Karpas-422 (cell line): ENCODE measurements at places on chromosomes 2 and 18.

GRCh38 chr2:239265681-239266433, 135.0 kb downstream of the HDAC4 start:
- no peak for DNase-seq

DNA sequence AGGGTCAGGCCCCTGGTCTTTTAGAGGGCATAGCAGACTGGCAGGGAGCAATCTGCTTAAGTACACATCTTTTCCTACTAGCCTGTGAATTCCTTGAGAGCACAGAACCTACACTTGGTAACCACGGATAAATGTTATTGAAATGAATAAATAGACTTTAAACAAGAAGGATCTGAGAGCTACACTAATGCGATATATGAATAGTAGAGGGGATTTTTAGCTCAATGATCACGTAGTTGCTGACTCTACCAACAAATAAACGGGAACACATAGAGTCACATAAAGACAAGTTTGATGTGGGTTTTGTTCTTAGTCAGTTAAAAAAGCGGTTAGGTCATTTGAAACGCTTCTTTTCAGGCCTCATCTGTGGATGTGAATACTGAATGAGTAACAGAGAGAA, 290.3 kb upstream of the CCDC68 start:
- DNase-seq = no peak

GRCh38 chr2:179558010-179558934, 293.6 kb upstream of the SESTD1 start:
- DNase-seq = no peak

GRCh38 chr2:137525641-137526190, 438.6 kb upstream of the HNMT start:
- DNase-seq = no peak

GRCh38 chr2:227880460-227880859, 9.0 kb downstream of the DAW1 start:
- no peak for DNase-seq

DNA sequence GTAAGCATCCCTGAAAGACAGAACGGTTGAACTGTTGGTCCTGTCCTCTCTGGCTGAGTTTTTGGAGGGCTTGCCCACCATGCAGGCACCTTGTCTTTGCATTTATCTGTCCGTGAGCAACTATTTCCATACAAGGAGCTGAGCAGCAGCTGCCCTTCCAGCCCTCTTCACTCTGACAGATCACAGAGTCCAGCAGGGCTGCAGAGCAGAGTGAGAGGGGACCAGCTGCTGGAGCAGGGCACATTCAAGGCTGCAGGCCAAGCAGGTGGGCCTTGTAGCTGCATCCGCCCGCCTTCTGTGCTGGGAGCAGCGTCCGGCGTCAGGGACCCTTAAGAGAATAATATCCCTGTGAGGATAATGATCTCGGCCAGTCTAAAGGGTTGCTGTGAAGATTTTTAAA, 9.5 kb downstream of the SMYD1 start:
- no peak for DNase-seq

- DNase-seq = peak; percentile 49
Measured at GRCh38 chr2:203909261-203909967, 27.1 kb upstream of the ICOS start.

DNA sequence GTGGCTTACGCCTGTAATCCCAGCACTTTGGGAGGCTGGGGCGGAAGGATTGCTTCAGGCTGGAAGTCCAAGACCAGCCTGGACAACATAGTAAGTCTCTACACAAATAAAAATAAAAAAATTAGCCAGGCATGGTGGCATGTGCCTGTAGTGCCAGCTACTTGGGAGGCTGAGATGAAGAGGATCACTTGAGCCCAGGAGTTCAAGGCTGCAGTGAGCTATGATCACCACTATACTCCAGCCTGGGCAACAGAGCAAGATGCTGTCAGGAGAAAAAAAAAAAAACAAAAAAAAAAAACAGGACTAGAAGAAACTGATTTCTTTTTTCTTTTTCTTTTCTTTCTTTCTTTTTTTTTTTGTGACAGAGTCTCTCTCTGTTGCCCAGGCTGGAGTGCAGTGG, 13.6 kb downstream of the SPDYA start:
- no peak for DNase-seq

DNA sequence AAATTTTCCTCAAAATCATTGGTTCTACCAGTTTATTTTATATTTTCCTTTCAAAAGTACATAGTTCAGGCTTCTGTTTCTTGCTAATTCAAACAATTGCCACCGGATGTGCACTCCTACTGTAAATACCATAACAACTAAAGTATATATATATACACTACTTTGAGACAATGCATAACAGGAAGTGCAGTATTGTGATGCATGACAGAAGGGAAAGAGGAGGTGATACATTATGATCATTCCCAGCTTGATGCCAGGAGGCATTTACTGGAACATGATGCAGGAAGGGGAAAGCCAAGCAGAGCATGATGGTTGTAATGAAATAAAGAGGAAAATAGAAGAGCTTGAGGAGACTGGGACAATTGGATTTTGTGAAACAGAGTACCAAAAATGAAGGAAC, 215.2 kb upstream of the NT5C1B start:
- DNase-seq = no peak

DNA sequence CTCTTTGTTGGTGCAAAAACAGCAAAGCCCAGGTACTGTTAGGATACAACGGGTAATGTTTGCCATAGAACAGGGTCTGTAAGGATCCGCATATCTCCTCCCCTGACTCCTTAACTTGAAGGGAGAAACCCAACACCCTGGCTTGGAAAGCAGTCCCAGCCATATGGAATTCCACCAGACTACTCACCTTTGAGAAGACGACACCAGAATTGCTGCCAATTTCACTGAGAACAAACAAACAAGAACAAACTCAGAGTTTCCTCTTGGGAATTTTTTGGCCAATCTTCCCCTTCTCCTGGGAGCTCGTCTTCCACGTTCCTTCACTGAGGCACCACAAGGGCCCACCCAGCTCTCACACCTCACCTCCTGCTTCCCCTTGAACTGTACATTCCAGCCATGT, 29.2 kb downstream of the CAPN14 start:
- DNase-seq = no peak

DNA sequence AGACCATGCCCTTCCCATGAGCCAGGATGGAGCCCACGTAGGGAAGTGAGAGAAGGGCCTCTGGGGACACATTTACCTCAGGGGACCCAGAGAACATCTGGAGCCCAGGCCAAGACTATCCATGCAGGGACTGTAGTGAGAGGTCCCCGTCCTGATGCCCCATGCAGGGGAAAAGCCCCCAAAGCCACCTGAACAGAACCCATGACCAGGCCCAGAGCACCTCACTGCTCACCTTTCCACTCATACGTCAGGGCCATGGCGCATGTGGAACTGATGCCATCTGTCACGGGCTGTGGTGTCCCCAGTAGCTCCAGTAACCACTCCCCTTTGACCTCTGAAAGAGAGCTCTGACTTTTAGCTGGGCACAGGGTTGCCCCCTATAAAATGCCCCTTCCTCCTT, 106.5 kb upstream of the TEX51 start:
- DNase-seq = no peak

DNA sequence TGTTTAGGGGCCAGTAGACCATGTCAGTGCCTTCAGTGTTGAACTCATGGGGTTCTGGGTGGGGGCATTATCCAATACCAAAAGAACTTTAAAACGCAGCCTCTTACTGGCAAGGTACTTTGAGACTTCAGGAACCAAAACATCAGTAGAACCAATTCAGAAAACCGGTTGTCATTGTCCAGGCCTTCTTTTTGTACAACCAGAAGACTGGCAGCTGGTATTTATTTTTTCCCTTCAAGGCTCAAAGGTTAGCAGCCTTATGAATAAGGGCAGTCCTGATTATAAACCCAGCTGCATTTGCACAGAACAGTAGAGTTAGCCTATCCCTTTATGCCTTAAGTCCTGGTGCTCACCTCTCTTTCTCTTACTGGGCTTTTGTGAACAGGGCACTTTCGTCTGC, 113.8 kb upstream of the EML6 start:
- DNase-seq = no peak

DNA sequence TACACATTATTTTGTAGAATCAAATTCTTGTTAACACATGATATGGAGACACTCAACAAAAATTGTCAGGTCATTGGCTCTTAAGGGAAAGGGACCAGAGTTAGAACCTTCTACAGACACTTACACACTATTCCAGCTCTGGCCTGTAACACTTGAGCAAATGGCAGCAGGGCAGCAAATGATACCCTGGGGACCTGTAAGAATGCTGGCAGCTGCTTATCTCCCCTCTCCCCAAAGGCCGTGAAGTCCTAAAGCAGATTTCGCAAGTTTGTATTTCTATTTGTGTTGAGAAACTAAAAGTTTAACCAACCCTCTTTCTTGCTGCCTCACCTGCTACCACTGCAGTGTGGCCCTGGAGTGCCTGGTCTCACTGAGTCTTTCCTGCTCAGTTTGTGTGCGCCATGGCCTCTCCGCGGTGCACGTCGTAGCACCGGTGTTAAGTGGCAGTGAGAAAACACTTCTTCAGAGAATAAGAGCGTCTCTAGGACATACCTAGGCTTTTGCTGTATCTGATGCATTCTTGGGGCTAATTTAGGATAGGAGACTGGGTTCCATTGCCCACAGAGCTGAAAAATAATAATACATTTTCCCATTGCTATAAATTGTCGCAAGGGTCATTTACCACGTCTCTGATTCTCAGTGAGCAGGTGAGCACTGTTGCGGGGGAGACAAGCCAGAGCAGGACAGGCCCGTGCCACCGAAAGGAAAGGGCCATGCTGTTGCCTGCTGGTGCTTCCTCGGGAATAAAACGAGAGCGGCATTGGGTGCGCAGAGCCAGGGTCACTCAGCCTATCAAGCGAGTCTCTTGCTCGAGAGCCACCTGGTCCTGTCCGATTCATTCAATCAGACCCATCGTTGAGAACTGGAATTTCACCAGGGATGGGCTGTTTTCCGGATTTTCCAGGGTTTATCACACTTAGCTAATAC, 204.9 kb downstream of the PTGR3 start:
- DNase-seq = no peak

DNA sequence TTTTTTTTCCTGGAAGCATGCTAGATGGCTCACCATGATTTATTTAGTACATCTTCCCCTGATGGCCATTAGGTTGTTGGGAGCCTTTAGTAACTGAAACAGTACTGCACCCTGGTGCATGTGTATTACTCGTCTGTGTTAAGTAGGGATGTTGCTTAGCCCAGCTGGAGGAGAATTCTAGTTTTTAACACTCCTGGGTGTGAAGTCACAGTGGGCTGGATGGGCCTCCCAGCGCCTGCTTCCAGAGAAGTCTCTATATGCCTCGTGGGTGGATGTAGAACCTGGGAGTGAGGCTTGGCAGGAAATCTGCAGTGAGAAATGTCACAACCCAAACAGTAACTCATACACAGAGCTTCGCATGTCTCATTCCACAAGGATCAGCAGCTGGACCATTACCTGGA, 28.9 kb upstream of the NT5DC4 start:
- no peak for DNase-seq

GRCh38 chr18:69648486-69648885, 247.8 kb downstream of the DOK6 start:
- no peak for DNase-seq

GRCh38 chr2:168350380-168350779, 103.0 kb upstream of the STK39 start:
- no peak for DNase-seq

DNA sequence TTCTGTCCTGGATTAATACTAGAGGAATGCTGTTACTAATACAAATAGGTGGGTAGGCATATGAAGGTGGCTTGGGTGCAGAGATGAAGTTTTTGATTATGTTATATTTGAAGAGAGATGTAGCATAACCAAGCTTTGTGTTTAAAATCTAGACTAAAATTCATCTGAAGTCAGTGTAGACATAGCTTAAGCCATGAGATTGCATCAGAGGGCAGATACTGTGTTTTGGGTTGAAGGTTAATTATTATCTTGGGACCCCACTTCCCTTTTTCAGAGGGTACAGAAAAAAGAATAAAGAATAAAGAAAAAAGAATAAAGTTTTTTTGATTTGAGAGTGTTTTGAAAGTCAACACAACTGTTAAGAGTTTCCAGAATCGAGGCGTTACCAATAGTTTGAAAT, 13.0 kb downstream of the PPM1B start:
- peak; percentile 44 for DNase-seq

DNA sequence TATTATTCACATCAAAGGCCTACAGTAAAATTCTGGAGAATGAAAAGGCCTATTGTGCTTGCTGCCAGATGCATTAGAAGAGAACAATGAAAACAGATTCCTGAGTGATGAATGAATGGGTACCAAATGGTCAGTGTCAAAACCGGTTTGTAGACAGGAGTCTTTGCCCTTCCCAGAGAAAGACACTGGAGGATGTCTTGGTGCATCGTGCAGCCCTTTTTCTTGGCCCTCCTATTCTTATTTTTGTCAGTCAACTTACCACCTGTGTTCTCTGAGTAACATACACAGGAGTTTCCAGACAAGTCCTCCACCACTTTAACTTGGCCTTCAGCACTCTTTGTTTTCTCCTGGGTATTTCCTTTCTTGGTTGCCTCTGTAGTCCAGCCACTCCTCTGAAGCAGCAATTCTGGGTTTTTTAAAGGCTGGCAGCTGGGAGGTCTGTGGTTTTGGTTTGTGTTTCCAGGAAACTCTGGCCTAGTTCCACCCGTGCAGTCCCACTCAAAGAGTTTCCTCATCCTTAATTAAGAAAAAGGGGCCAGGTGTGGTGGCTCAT, 29.4 kb downstream of the PSTPIP2 start:
- peak; percentile 29 for DNase-seq

- no peak for DNase-seq
Measured at GRCh38 chr2:52473526-52473925, 1294.1 kb upstream of the CHAC2 start.

GRCh38 chr2:102848366-102848839, 86.6 kb downstream of the TMEM182 start:
- DNase-seq = no peak

DNA sequence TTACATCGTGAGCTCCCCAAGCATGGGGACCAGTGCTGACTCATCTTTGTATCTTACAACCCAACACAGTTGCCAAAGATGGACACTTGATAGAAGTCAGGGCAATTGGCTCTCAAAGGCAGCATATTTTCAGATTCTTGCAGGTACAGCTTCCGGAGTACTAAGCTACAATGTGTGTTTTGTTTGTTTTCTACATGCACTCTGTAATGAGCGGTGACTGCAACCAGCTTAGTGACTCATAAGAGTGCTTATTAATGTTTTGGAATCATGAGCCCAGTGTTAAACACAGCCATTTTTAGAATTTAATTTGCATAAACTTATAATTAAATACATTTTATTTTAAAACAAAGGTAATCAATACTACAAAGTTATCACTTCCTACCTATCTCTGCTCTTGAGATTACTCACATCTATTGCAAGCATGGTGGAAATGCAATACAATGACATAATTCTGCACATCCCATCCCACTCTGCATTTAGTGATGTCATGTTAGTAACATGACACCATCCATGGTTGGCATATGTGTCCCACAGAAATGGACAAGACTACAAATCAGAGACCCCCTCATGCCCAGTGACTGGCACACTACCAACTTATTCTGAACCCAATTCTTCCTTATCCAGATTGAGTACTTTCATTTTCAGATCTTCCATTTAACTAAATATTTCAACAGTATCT, 399.8 kb upstream of the ST6GAL2 start:
- no peak for DNase-seq

DNA sequence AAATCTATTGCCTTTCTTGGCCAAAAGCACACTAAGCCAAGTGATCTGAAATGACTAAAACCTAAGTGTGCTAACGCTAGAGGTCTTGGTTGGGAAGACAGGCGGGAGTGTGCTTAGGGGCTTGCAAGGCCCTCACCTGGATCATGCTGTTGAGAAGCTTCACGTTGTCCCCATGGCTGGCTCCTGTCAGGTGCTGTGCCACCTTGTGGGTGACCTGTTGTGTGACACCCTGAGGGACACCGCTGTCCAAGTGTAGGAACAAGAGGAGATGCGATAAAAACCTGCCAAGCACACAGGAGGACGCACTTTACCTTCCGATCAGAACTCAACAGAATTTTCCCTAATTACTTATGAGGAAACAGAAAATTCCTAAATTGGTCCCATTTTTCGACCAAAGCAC, 50.8 kb downstream of the EPG5 start:
- peak; percentile 49 for DNase-seq
